KG1 (cell line): ENCODE measurements at places on chromosomes 16 and 17.

- no peak for DNase-seq
Measured at GRCh38 chr16:56606071-56606475, 2.3 kb upstream of the MT2A start.

DNA sequence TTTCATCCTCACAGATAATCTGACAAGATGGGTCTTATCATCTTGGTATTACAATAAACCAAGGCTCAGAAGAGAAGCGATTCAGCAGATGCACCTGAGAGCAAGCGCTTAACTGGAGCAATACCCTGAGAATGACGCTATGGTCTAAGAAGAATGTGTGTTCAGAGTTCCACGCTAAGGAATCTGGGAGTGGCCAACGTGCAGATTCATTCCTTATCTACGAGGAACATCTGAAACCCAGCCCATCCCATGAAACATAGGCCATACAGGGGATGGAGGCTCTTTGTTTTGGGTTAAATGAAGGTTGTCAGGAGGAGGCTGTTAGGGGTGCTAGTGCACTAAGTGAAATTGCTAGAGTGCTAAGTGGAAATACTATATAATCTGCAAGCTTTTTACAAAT, 28.5 kb upstream of the KDM8 start:
- no peak for DNase-seq

GRCh38 chr16:89504091-89504490, 4.1 kb upstream of the SPG7 start:
- DNase-seq, result no peak

- no peak for DNase-seq
Measured at GRCh38 chr16:17358355-17358754, 112.4 kb downstream of the XYLT1 start.

GRCh38 chr16:73212431-73212830, 164.5 kb upstream of the ZFHX3 start:
- DNase-seq, result no peak

GRCh38 chr16:69438465-69438864, 14.0 kb downstream of the CYB5B start:
- no peak for DNase-seq

DNA sequence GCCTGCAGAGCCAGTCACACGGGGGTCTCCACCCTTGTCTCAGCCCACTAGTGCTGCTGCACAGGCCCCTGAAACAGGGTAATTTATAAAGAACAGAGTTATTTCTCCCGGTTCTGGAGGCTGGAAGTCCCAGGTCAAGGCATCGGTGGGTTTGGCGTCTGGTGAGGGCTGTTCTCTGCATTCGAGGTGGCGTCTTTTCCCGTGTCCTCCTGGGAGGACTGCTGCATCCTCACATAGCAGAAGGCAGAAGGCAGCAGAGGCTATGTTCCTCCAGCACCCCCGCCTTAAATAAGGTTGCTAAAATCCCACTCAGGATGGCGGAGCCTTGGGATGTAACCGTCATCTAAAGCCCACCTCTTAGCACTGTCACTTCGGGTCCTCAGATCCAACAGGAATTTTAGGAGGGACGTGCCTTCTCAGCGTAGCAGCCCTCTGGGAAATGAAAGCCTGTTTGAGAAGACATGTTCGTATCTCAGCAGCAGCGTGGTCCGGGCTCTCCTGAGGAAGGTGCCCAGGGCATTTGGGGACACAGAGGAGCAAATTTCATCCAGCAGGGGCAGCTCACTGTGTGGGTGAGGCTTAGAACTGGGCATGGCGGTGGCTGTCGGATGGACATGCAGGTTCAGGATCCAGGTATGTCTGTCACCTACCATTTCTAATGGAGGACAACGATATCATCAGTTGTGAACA, 221.6 kb upstream of the CHMP6 start:
- no peak for DNase-seq

GRCh38 chr16:31090540-31090939, 1.8 kb upstream of the PRSS53 start:
- no peak for DNase-seq

- DNase-seq, result no peak
Measured at GRCh38 chr17:81260641-81261040, 21.5 kb downstream of the NDUFAF8 start.

- no peak for DNase-seq
Measured at GRCh38 chr17:75808549-75808904, 23.9 kb downstream of the UNK start.

DNA sequence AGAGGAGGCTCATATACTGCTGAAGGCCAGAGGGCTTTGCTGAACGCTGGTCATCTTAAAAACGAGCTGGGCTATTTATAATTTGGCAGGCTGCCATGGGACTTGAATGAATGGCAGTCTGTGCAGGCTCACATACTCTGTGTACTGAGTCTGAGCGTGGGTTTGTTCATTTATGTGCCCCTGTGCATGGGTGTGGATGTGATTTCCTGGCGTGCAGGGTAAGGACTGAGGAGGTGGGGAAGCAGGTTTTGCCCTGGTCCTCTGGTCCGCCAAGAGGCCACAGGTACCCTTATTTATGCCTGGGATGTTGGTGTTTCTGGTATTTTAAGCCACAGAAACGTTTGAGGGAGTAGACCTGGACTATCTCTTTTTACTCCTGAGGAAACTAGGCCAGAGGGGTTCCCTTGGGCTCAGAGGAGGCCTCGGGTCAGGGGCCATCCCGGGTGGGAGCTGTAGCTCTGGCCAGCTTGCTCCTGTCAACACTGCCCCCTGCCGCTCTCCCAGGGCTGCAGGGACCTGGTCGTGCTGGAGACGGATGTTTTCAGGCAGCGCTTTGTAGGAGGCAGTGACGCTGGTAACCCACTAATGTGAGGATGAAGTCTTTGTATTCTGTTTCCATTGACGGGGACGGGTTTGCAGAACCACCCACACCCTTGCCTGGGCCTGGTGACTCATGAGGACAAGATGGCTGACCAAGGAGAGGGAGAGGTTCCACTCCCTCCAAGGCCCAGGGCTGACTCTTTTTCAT, 184.4 kb downstream of the MSI2 start:
- DNase-seq, result no peak
